ENCODE measurements at places on chromosomes 7 and 10.

GRCh38 chr7:4549681-4550080, 132.4 kb upstream of the FOXK1 start:
- DNase-seq = no peak

DNA sequence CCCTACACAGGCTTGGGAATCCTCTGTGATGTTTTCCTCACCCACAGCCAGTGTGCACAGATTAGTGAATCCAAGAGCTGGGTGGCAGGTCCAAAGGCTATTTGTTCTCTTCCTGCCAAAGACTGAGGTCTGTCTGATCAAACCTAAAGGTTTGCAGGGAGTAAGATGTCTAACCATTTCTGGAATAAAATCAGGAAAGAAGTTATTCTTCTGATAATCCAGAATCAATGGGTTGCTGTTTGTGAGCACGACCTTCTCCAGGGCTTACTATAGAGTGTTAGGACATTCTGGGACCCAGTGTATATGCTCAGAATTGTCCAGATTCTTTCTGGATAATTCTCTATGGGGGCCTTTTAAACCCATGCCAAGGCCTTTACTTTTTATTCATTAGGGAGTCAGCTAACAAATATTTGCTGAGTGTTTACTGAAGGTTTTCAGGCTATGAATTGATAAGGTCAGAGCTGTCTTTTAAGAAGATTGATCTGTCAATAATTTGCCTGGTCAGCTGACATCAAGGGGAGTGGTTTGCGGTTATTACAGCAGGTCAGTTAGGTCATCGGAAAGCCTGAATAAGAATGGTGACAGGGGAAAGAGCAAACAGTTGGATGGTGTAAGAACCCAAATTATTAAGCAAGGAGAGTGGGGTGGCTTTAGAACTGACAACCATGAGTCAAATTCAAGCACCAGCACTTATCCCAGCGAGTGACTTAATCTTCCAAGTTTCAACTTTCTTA, 7.5 kb upstream of the TECTB start:
- DNase-seq = no peak

DNA sequence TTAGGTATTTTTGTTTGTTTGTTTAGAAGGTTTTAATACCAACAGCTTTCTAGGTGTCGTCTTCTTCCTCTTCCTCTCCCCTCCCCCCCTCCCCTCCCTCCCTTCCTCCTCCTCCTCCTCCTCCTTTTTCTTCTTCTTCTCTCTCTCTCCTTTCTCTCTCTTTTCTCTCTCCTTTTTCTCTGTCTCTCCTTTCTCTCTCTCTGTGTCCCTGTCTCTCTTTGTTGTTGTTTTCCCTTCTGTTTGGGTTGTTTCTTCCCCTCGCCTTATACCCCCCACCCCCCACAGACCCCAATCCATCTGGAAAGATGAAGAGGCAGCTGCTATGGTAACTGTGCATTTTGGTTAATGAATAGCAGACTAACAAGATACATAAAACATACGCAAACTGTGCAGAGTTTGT, 75.5 kb downstream of the BTRC start:
- no peak for DNase-seq

- no peak for DNase-seq
Measured at GRCh38 chr7:152572101-152572500, 103.8 kb downstream of the XRCC2 start.

DNA sequence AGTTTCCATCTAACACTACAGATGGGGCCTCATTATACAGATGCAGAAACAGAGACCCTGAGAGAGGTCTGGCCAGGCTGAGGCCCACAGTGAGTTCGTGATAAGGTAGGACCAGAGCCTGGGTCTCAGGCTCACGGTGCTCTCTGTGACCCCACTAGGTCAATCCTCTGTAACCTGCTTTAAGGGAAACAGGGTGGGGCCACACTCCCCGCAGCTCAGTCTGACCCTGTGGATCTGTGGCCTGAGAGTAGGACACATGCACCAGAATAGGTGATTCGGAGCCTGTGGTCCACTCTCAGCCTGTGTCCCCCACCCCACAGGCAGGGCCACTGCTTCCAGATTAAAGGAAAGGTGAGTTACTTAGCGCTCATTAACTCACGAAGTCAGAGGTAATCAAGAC, 137.8 kb upstream of the FAM20C start:
- DNase-seq = no peak

DNA sequence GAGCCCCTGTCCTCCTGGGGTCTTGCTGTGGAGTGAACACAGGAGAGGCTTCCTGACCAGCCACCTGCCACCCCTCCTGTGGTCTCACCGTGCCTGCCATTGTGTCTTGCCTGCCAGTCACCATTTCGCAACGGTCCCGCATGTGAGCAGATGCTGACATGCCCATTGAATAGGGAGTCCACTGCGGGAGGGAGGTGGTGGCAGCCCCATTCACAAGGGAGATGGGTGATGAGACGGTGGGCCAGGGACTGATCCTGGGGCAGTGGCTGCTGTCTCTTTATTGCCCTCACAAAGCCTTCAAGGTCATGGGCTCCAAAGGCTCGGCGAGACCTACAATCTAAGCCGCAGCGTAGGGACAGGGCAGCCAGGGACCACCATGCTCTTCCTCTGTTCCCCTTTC, 76.0 kb upstream of the NPTX2 start:
- no peak for DNase-seq

DNA sequence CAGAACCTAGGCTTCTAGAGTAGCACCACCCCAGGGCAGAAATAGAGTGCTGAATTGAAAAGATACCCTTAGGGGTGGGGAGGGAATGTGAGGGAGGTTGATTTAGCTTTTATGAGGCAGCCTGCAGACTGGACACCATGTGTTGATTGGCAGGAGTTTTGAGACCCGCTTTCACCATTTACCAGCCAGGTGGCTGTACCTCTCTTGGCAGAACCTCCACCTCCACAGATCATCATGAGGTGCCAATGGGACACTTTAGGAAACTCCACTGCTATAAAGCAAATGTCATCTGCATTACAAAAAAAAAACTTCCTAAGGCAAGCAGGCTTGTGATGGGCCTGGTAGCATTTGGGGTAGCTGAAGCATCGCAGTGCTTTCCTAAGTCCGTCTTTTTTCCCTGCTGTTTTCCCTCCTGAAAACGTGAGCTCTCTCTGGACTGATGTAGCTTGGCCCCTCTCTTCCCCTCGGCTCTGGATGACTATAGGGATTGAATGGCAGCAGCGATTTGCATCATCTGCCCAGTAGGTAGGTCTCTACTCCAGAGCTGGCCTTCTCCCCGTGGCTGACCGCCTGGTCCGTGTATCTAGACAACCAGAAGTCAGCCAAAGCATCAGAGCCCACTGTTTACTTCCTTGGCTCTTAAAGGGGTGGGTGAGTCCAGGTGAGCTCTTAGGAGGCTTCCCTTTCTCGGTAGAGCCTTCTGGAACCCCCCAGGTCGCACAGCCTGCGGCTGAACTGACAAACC, 1.3 kb downstream of the PCBD1 start:
- DNase-seq = no peak

DNA sequence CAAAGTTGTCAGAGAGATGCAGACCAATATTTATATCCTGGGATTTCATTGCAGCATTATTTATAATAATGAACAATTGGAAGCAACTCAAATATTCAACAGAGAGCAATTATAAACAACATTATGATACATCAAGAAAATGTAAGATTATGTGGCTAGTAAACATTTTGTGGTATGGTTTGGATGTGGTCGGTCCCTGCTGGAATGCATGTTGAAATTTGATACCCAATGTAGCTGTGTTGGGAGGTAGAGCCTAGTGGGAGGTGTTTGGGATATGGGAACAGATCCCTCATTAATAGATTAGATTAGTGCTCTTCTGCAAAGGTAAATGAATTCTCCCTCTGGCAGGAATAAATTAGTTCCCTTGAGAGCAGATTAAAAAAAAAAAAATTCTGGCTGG, 350.9 kb downstream of the ANKRD30A start:
- DNase-seq = no peak

DNA sequence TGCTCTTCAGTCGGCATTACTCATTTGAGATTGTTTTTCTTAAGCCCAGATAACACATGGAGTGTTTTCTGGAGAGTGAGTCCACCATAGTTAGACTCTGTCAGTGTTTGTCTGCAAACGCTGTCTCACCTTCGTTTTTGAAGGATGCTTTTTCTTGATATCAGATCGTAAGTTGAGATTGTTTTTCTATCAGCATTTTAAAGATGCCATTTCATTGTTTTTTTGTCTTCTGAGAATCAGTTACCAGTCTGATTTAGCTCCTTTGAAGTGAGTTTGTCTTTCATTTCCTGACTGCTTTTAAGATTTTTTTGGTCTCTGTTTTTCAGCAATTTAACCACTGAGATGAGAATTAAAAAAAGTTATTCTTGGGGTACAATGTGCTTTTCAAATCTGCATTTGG, 137.4 kb downstream of the WDR37 start:
- no peak for DNase-seq

GRCh38 chr7:126222782-126223181, 1030.0 kb downstream of the GRM8 start:
- no peak for DNase-seq

DNA sequence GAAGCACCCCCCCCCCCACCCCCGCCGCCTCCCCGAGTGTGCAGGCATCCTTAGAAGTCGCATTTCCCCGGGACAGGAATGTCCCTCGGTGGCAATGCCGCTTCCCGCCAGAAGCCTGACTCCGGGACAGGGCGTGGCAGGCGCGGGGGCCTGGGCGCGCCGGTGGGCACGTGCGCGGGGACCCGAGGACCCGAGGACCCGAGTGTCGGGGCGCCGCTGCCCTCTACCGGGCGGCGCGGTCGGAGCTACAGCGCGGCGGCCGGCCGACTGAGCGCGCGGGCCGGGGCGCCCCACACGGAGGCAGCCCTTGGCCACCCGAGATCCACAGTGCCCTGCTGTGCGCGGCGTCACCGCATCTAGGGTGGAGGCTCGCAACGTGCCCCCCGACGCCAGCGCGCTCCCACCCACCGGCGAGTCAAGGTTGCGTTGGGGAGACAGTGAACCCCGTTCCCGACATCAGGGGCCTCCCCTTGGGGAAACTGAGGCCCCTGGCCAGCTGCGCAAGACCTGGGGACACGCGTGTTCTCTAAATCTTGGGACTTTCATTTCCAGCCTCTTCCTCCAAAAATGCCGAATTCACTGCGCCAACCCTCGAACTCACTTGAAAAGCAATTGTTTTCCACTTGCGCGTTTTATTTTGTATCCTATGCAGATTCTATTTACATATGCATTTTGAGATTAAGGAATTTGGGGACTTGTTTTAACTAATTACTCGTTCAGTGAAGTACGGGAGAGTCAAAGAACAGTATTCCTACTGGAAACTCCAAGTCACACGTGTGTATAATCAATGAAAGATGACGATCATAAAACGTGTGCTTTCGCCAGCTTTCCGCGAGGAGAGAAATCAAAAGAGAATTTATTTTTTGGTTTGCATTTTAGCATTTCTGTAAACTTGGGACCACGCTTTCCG, 3.1 kb upstream of the CUX1 start:
- peak; percentile 22 for DNase-seq

DNA sequence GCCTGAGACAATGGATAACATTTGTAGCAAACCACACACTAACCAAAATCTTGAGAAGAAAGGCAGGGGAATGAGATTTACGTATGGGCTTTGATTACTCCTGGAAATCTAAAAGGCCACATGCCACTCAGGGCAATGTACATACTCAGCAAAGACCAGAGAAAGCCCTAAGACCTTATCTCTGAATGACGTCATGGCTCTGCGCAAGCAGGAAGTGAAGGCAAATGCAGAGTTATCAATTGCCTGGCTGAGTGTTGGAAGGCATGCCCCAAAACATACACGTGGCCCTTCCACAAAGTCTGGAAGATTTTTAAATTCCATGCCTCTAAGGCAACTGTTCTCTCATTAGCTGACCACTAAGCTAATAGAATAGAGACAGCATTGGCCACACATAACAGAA, 90.9 kb upstream of the NRBF2 start:
- no peak for DNase-seq

GRCh38 chr7:135678612-135679575, 16.6 kb downstream of the STMP1 start:
- no peak for DNase-seq

DNA sequence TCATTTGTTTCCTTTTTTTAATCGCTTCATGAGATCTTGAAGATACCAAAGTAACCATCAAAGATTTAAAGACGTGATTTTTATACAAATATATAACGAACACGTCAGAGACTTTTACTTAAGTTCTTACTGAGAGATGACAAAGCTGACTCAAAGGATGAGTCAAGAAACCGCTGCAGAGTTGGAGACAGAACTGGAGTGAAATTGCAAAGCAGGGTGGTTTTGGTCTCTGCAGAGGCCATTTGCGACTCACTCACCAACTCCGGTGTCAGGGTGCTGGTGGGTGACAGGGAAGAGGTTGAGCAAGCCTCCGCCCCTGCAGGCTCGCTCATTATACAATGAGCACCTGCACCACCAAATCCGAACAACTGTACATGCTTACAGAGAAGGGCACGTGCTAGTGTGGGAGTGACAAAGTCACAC, 75.2 kb downstream of the DNAJB6 start:
- peak; percentile 42 for DNase-seq

GRCh38 chr7:92404170-92404614, 43.1 kb upstream of the GATAD1 start:
- DNase-seq = no peak

- no peak for DNase-seq
Measured at GRCh38 chr7:80450621-80451308, 61.1 kb downstream of the GNAT3 start.

DNA sequence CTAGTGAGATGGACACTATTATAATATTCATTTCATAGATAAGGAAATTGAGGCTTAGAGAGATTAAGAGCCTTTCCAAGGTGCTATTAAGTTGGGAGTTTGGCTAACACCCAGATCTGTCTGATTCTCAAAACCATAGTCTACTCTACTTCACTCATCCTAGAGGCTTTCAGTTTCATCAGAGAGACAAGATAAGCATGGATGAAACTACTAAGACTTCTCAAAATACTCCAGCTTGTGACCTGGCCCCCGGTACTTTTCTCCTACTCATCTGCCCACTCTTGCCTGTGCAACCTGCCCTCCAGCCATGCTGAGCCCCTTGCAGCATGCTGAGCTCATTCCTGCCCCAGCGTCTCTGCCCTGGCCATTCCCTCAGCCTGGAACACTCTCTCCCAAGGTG, 12.2 kb upstream of the SLC35B4 start:
- DNase-seq = no peak

DNA sequence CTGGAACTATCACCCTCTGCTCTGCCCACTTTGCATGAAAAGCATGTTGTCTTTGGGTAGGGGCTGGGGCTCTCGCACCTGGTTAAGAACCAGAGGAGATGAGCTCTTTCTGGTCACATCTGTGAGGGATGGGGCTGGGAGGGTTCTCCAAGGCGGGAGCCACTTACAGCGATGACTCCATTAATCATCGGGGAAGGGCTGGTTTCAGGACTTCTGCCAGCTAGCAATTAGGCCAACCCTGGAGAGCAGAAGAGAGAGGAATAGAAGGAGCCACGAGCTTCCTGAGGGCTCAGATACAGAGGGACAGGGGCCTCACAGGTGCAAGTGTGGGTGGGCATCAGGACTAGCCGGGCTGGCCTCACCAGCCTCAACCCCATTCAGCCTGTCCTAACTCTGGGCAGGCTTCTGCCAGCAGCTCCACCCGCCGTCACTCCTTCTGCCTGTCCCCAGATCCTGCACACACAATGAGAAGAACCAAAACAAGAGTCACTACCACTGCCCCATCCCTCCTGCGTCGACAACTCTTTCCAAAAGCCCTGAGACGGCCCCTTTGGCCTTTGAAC, 8.4 kb downstream of the AQP1 start:
- no peak for DNase-seq

GRCh38 chr7:30369879-30370278, 85.5 kb downstream of the ZNRF2 start:
- DNase-seq = no peak

GRCh38 chr7:22920672-22921071, 93.3 kb downstream of the HYCC1 start:
- DNase-seq = no peak
